ENCODE measurements at places on chromosomes 16 and 17.

- H3K36me3 ChIP-seq = no peaks in the 10 kb centered on the region
- H3K27me3 ChIP-seq = no peaks in the 10 kb centered on the region
- no peak overlapping the region for H3K4me3 ChIP-seq
- H3K27ac ChIP-seq = no peak overlapping the region
- H3K4me1 ChIP-seq = no peaks in the 10 kb centered on the region
Measured at GRCh38 chr17:51344532-51344931, 84.2 kb downstream of the UTP18 start.

DNA sequence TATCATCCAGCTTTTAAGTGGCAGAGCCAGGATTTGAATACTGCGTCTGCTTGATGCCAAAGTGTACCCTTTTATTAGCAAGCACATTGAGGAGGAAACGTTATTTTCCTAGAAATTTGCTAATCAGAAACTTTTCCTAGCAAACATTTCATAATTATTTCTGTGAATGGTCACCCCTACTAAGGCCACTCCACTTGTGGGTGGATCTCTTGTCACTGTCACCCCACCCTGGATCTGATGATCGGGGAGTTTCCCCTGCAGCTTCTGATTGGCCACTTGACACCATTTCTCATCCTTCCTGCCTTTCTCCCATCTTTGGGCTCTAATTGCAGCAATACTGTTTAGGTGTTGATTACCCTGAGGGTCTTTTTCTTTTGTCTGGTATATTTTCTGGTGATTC lies 35.9 kb downstream of the GPRC5B start:
- no peaks in the 10 kb centered on the region for H3K27me3 ChIP-seq
- H3K4me1 ChIP-seq = no peaks in the 10 kb centered on the region
- DNase-seq = no peak
- H3K4me3 ChIP-seq = no peak overlapping the region

- H3K36me3 ChIP-seq = no peaks in the 10 kb centered on the region
- no peaks in the 10 kb centered on the region for H3K4me1 ChIP-seq
- no peak overlapping the region for H3K4me3 ChIP-seq
- H3K27ac ChIP-seq = no peak overlapping the region
- DNase-seq = no peak
- H3K27me3 ChIP-seq = peaks cover 3% of the 10 kb centered on the region
Measured at GRCh38 chr16:85715169-85716021, 26.6 kb upstream of the GINS2 start.

DNA sequence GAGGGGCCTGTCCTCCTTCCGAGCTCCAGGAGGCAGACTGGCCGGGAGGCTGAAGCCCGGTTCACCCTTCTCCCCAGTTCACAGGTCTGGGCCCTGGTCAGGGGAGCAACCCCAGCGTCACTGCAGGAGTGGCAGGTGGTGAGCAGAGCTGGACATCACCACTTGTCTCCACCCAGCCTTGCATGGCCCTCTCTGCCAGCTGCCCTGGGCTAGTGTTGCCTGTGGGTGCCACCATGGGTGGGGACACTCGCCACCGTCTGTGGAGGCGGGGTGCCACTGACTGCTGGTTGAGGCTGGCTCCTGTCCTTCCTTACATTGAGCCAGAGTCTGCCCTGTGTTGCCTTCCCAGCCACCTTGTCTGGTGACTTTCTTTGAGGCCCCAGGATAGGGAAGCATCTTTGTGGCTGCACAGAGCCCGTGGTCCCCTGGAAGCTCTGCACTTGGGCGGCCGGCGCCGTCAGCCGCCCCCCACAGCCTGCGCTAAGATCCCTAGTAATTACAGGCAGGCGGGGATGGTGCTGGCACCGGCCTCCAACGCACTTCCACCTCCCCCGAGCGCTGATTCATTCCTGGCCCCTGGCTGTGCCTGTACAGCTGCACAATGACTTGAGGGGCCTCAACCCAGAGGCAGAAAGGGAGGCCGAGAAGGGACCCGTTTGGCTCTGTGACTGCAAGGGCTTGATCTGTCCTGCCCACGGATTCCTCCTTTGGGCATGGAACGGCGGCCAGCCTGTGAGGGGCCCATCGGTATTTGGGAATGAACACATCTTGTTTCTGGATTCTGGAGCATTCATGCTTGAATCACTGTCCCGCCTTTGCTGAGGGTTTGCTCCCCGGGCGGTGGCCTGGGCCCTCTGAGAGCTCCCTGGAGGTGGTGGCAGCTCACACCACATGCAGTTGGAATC lies 5.2 kb downstream of the BAIAP2 start:
- no peaks in the 10 kb centered on the region for H3K27me3 ChIP-seq
- DNase-seq = no peak
- no peak overlapping the region for H3K27ac ChIP-seq
- H3K36me3 ChIP-seq = no peaks in the 10 kb centered on the region
- no peaks in the 10 kb centered on the region for H3K4me1 ChIP-seq
- H3K4me3 ChIP-seq = no peak overlapping the region

DNA sequence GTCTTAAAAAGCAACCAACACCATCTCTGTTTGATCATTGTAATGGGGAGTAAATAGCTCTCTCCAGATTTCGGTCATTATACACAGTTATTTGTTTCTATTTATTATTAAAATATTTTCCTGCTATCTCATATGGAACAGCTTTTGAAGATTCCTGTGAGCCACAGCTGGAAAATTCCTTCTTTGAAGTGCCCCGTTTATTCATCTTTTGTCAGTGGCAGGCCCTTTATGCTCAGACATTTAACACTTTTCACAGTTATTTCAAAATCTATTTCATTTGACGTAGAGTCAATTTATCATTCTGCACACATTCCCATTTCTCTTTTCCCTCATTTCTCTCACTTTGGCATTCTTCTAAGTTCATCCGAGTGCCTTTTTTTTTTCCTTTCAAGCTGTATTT lies 245.9 kb upstream of the ELAC2 start:
- H3K27me3 ChIP-seq = no peaks in the 10 kb centered on the region
- no peaks in the 10 kb centered on the region for H3K4me1 ChIP-seq
- no peak for DNase-seq
- H3K4me3 ChIP-seq = no peak overlapping the region
- no peaks in the 10 kb centered on the region for H3K36me3 ChIP-seq
- H3K27ac ChIP-seq = no peak overlapping the region

DNA sequence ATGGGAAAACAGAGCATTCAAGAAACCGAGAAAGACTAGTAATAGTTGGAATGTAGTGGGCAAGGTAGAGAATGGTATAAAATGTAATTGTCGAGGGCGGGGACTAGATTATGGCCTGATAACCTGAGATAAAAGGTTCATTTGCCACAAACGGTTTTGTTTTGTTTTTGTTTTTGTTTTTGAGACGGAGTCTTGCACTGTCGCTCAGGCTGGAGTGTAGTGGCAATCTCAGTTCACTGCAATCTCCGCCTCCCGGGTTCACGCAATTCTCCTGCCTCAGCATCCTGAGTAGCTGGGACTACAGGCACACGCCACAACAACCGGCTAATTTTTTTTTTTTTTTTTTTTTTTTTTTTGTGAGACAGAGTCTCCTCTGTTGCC lies 1.4 kb downstream of the NEK8 start:
- no peak overlapping the region for H3K27ac ChIP-seq
- H3K27me3 ChIP-seq = no peaks in the 10 kb centered on the region
- no peak overlapping the region for H3K4me3 ChIP-seq
- H3K4me1 ChIP-seq = peaks cover 31% of the 10 kb centered on the region

DNA sequence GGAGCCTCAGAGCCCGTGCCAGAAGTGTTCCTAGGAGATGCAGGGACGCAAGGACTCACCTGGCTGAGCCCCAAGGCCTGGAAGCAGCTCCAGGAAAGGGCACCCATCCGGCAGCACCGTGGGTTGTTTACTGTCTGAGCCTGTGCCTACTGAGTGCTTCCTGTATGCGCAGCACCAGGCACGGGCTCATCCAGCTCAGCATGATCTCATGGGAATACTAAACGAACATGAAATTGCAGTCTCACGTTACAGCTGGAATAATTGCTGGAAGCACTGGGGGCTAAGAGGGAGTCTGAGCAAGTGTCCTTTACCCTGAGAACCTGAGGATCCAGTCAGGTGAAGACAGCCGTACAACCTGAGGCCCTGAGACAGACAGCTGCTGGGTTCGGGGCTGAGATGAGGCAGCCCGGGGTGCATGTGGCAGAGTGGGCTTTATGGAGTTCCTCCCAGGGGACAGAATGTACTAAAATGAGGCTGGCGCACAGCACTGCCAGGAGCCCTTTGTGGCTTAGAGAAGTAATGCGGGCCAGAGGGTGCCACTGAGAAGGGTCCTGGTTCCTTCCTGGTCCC lies 5.4 kb downstream of the CTRL start:
- no peak overlapping the region for H3K4me3 ChIP-seq
- H3K4me1 ChIP-seq = peaks cover 3% of the 10 kb centered on the region
- DNase-seq = no peak

DNA sequence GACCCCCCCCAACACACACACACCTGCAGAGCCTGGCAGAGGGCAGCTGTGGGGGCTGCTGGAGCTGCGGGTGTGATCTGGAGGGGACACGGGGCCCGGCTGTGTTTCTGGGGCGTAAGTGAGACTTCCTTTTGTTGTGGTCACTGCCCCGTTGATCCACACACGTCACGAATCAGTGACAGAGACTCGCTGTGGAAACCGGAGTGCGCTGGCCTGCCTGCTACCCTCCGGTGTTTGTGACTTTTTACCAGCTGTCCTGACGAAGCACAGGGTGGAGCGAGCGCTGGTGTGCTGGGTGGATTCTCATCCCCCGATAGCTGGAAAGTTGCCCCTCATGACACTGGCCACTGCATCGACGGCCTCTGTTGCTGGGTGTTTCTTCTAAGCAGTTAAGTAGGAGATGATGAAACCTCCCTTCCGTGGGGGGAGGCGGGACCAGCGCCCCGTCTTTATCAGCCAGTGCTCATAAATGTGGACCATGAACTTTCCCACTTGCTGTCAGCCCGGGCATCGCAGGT lies 2.3 kb downstream of the METRNL start:
- H3K4me3 ChIP-seq = peak overlapping the region; percentile 56
- no peaks in the 10 kb centered on the region for H3K36me3 ChIP-seq
- H3K4me1 ChIP-seq = peaks cover 21% of the 10 kb centered on the region

- no peak overlapping the region for H3K4me3 ChIP-seq
- H3K36me3 ChIP-seq = no peaks in the 10 kb centered on the region
- no peaks in the 10 kb centered on the region for H3K4me1 ChIP-seq
- DNase-seq = no peak
- H3K27ac ChIP-seq = no peak overlapping the region
Measured at GRCh38 chr17:53662608-53663007, 160.1 kb upstream of the KIF2B start.

DNA sequence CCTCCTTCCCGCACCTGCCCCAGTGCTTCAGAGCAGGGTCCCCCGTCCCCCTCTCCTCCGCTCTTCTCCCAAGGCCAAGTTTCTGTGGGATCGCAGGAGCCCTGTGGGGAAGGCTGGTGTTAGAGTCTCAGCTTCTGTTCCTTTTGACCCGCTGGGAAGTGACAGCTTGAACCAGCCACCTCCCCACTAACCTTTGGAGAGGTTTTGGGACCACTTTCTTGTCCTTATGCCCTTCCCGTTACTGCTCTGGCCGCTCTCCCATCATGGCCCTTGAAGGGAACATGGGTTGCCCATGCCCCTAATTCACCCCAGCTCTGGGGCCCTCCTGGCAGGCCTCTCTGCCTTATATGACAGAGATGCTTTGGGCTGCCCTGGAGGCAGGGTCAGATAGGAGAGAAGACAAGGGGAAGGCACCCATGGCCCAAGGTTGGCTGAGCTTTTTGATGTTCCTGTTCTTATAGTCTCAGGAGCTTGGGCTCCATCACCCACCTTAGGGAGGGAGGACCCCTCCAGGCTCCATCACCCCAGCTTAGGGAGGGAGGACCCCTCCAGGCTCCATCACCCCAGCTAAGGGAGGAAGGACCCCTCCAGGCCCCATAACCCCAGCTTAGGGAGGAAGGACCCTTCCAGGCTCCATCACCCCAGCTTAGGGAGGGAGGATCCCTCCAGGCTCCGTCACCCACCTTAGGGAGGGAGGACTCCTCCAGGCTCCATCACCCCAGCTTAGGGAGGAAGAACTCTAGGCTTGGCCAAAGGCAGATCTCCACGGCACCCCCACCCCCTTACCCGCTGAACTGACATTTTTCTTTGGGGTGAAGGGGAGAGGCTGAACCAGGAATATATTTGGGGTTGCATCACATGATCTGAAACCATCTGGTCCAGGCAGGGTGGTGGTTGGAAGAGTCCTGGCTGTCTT lies 45.0 kb downstream of the NT5M start:
- H3K27me3 ChIP-seq = no peaks in the 10 kb centered on the region
- H3K27ac ChIP-seq = no peak overlapping the region
- no peak overlapping the region for H3K4me3 ChIP-seq

- no peak overlapping the region for H3K4me3 ChIP-seq
- H3K27ac ChIP-seq = no peak overlapping the region
- no peak for DNase-seq
- H3K27me3 ChIP-seq = no peaks in the 10 kb centered on the region
Measured at GRCh38 chr16:25481636-25482035, 210.1 kb upstream of the HS3ST4 start.

- H3K4me3 ChIP-seq = no peak overlapping the region
- no peak for DNase-seq
- H3K36me3 ChIP-seq = peaks cover 9% of the 10 kb centered on the region
- no peak overlapping the region for H3K27ac ChIP-seq
Measured at GRCh38 chr16:81371106-81371505, 56.3 kb downstream of the GAN start.

GRCh38 chr17:81000631-81001357 lies 9.2 kb downstream of the CHMP6 start:
- H3K4me3 ChIP-seq = no peak overlapping the region
- no peak for DNase-seq
- no peaks in the 10 kb centered on the region for H3K27me3 ChIP-seq

DNA sequence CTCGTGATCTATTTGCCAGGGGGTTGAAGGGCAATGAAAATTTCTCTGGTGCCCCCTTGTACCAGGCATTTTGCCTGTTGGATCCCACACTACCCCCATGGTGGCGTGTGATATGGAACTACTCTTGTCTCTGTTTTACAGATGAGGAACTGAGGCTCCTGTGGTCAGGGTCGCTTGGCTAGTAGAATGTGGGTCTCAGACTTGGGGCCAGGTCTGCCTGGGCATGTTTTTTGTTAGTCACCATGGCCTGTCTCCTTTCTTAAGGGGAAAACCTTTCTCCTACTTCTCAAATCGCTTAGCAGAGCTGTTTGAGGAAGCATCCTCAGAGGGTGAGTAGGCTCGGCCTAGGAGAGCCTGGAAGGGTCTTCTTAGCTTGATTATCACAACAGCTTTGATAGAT lies 51.2 kb downstream of the CLEC16A start:
- H3K27me3 ChIP-seq = no peaks in the 10 kb centered on the region
- H3K27ac ChIP-seq = no peak overlapping the region
- H3K4me1 ChIP-seq = no peaks in the 10 kb centered on the region

GRCh38 chr17:40540448-40540847 lies 24.8 kb downstream of the CCR7 start:
- peak overlapping the region; percentile 74 for H3K27ac ChIP-seq
- no peaks in the 10 kb centered on the region for H3K36me3 ChIP-seq
- no peaks in the 10 kb centered on the region for H3K27me3 ChIP-seq
- H3K4me3 ChIP-seq = peak overlapping the region; percentile 34
- H3K4me1 ChIP-seq = peaks cover 56% of the 10 kb centered on the region
- peak; percentile 52 for DNase-seq

- no peaks in the 10 kb centered on the region for H3K27me3 ChIP-seq
- no peak overlapping the region for H3K4me3 ChIP-seq
- DNase-seq = no peak
- H3K36me3 ChIP-seq = no peaks in the 10 kb centered on the region
- H3K4me1 ChIP-seq = peaks cover 8% of the 10 kb centered on the region
Measured at GRCh38 chr16:50160495-50161164, 7.5 kb downstream of the TENT4B start.

GRCh38 chr17:76132574-76133338 lies 8.3 kb downstream of the FOXJ1 start:
- no peak for DNase-seq
- no peaks in the 10 kb centered on the region for H3K36me3 ChIP-seq
- H3K27ac ChIP-seq = no peak overlapping the region
- H3K4me3 ChIP-seq = no peak overlapping the region
- H3K4me1 ChIP-seq = no peaks in the 10 kb centered on the region

GRCh38 chr17:18093616-18094408 lies 6.1 kb downstream of the DRG2 start:
- H3K4me3 ChIP-seq = no peak overlapping the region
- H3K4me1 ChIP-seq = peaks cover 2% of the 10 kb centered on the region
- H3K27ac ChIP-seq = no peak overlapping the region
- peaks cover 42% of the 10 kb centered on the region for H3K36me3 ChIP-seq
